ENCODE measurements at places on chromosomes 7 and 10.

DNA sequence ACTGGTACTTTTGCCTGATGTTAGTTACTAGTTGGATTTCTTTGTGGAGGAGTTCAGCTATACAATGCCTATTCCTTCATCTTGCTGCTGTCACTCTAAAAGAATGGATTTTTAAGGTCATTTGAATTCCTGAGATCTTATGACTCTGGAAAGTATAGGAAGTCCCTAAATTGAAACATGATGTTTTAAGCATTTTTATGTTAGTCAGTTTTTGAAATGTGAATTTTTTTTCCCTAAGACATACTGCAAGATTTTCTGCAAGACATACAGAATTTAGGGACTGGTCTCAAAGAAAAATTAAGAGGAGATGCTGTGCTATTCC is 355.8 kb downstream of the SUGCT start:
- DNase-seq = no peak

DNA sequence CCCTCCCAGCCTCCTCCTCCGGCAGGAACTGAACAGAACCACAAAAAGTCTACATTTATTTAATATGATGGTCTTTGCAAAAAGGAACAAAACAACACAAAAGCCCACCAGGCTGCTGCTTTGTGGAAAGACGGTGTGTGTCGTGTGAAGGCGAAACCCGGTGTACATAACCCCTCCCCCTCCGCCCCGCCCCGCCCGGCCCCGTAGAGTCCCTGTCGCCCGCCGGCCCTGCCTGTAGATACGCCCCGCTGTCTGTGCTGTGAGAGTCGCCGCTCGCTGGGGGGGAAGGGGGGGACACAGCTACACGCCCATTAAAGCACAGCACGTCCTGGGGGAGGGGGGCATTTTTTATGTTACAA is 83.3 kb downstream of the PAX2 start:
- DNase-seq = no peak

GRCh38 chr10:57919864-57920263 is 347.8 kb downstream of the IPMK start:
- DNase-seq = no peak

GRCh38 chr10:94493463-94493862 is 52.1 kb upstream of the HELLS start:
- DNase-seq = no peak
